ENCODE measurements at places on chromosomes 2 and 18. TPM values are rescaled to one million over a fixed set of nuclear protein-coding genes. Genes with fewer than 3 reads are reported as not detected.

POTEC gene
- not detected for polyA plus RNA-seq

UGT1A6 gene
- 19.9 TPM for polyA plus RNA-seq

RGPD3 gene
- 0.32 TPM for polyA plus RNA-seq

DNA sequence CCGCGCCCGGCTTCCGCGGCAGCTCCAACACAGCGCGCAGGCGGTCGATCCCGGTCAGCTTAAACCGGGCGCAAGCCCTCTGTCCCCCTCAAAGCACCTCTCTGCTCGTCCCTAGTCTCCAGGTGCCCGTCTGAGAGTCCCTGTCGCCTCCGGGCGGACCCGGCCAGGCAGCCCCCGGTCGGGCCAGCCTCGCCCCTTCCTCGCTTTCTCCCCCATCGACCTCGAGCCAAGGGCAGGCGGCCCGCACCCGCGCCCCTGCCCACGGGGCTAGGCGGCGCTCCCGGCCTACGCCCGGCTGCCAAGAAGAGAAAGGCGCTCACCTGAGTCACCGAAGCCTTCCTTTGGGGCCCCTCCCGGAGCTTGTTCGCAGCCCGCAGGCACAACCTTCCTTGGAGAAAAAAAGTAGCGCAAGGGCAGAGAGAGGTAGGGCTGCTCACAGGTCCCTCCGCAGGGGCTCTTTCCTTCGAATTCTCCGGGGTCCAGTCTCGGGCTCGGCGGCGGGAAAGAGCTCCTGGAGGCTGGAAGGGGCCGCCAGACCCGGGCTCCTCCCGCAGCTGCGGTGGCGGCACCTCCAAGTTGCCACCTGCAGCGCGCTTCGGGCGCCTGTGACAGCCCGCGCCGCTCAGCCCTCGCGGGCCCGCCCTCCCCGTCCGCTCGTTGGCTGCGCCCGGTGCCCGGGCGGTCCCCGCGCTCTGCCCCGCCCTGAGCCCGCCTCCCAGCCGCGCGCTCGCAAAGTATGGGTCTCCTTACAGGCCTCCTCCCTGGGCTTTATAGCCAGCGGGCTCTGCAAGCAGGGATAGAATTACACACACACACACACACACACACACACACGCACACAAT lies 86.5 kb upstream of the EPB41L3 start:
- no peak for DNase-seq

- no peak for DNase-seq
Observed at GRCh38 chr2:120077896-120078295, 65.0 kb downstream of the EPB41L5 start.

DNA sequence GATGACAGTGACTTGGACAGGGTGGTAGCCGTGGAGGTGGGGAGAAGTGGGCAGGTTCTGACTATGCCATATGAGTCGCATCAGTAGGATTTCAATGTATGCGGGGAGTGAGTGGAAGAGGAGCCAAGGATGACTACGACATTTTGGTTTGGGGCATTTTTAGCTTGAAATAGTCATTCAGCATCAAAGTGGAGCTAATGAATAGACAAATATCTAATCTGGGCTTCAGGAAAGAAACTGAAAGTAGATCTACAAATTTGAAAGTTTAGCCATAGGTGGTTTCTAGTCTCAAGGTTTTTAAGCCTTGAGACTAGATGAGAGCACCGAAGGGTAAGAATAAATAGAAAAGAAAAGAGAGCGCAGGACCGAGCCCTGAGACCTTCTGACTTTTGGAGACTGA lies 58.3 kb downstream of the FEZ2 start:
- no peak for DNase-seq

DNA sequence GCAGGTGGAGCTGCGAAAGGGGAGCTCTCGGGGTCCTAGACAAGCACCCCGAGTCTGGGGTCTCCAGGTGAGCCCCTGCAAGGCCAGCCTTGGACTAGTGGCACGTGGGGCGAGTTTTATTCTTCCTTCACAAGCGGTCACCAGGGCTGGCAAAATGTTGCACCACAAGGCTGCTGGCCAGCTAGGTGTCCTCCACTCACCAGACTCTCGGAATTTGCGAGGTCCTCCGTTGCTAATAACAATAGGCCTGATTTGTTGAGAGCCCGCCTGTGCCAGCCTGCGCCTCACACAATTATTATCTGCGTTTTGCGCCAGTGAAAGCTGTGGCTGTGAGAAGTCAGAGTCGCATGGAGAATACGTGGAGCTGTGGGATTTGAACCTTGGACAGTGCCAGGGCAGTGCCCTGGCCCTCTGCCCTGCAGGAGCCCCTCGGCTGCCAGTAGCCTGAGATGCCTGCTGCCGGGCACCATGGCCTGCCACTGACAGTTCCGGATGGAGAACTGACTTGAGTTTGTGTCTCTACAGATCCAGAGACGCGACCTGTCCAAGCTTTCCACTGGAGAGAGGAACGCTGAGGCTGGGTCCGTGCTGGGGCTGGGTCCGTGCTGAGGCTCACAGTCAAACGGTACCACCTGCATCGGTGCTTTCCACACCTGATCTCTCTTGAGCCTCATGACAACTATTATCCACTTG lies 77.6 kb upstream of the ODC1 start:
- DNase-seq: no peak

GRCh38 chr2:213691351-213691750 lies 407.1 kb downstream of the SPAG16 start:
- no peak for DNase-seq

DNA sequence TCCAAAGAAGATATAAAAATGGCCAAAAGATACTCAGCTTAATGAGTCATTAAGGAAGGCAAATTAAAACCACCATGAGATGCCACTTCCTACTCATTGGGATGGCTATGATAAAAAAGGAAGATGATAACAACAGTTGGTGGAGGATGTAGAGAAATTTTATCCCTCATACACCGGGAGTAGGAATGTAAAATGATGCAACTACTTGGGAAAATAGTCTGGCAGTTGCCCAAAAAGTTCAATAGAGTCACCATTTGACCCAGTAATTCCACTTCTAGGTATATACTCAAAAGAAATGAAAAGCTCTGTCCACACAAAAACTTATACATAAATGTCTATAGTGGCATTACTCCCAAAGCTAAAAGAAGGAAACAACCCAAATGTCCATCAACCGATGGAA lies 10.1 kb upstream of the SULT1C2 start:
- no peak for DNase-seq
